Esophagus muscularis mucosa (tissue), 4 donors: ENCODE measurements at places on chromosomes 2 and 18.

GRCh38 chr2:9030841-9031240 is 27.4 kb upstream of the MBOAT2 start:
- H3K4me1 ChIP-seq = no peaks in the 10 kb centered on the region
- no peak overlapping the region for H3K4me3 ChIP-seq
- H3K36me3 ChIP-seq = no peaks in the 10 kb centered on the region
- no peak overlapping the region for H3K27ac ChIP-seq

- H3K27me3 ChIP-seq = no peaks in the 10 kb centered on the region
- no peak overlapping the region for H3K4me3 ChIP-seq
- no peak overlapping the region for H3K27ac ChIP-seq
- H3K36me3 ChIP-seq = no peaks in the 10 kb centered on the region
These were observed 169.1 kb upstream of the THUMPD2 start for GRCh38 chr2:39948016-39948719.

DNA sequence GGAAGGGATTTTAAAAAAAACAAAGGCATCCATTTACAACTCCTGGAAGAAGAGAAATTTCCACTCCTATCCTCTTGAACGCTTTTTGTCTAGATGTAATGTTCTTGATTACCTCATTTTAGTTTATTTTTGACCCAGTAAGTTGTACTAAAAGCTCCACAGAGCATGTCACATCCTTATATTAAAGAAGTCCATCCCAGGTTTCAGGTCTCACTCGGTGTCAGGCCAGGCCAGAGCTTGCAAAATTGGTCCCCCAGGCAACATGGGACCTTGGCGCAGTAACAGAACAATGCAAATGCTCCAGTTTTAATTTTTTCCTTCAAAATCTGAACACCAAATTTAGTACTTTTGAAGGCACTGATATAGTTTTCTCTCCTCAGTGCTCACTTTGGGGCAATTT is 218.4 kb upstream of the REV1 start:
- peak overlapping the region; percentile 5 for H3K27ac ChIP-seq
- no peaks in the 10 kb centered on the region for H3K27me3 ChIP-seq
- no peak overlapping the region for H3K4me3 ChIP-seq
- no peaks in the 10 kb centered on the region for H3K36me3 ChIP-seq
- DNase-seq = no peak
- peaks cover 29% of the 10 kb centered on the region for H3K4me1 ChIP-seq

- DNase-seq = no peak
- H3K27ac ChIP-seq = no peak overlapping the region
- no peaks in the 10 kb centered on the region for H3K4me1 ChIP-seq
- no peak overlapping the region for H3K4me3 ChIP-seq
- no peaks in the 10 kb centered on the region for H3K27me3 ChIP-seq
These were observed 1641.9 kb upstream of the PIK3C3 start for GRCh38 chr18:40313030-40313642.

GRCh38 chr2:17749753-17750438 is 3.7 kb downstream of the SMC6 start:
- no peak for DNase-seq
- H3K4me1 ChIP-seq = peaks cover 15% of the 10 kb centered on the region
- no peak overlapping the region for H3K27ac ChIP-seq
- H3K4me3 ChIP-seq = no peak overlapping the region
- no peaks in the 10 kb centered on the region for H3K27me3 ChIP-seq
